NCI-H69 (cell line): ENCODE measurements at places on chromosomes 1 and 21.
A peak's percentile ranks its signal among the peaks of the same experiment; 100 is the strongest.

GRCh38 chr1:55288245-55288644 lies 73.1 kb upstream of the USP24 start:
- DNase-seq, result no peak

- DNase-seq, result no peak
These were observed 18.9 kb downstream of the PGLYRP3 start for GRCh38 chr1:153293851-153294250.

DNA sequence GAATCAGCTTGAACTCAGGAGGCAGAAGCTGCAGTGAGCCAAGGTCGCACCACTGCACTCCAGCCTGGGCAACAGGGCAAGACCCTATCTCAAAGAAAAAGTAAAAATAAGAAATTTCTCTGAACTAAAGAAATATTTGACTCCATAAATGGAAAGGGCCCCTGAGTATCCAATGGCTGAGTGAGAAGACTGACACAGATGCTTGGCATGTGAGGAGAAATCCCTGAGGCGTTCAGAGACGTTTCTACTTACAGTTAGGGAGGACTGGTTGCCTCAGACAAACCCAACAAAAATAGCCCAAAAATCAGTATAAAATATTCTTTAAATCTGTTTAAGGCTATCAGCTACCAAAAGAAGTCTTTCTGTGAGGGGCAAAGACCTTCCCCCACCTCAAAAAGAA lies 3.0 kb upstream of the SUMO3 start:
- no peak for DNase-seq

- no peak for DNase-seq
These were observed 301.2 kb upstream of the ADGRL2 start for GRCh38 chr1:81499487-81499886.

DNA sequence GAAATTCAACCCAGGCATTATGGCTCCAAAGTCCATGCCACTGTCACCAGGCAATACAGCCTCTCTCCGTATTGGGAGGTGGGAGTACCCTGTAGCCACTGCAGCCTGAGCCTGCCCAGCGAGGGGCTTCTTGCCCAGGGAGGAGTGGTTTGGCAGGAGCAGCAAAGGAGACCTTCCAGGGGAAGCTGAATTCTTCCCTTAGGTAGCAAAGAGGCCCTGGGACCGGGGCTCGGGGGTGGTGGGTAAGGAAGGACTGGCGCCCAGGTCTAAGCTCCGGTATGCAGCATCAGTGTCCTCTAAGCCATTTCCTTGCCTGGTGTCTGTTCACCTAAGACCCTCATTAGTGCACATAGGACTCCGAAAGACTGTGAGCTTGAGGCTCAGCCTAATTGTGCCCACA lies 17.0 kb downstream of the TNNT2 start:
- DNase-seq, result no peak

GRCh38 chr1:86703696-86704457 lies 499 bp upstream of the SH3GLB1 start:
- DNase-seq, result peak; percentile 85

- DNase-seq, result no peak
These were observed 407.0 kb downstream of the NPHP4 start for GRCh38 chr1:5585256-5585655.

DNA sequence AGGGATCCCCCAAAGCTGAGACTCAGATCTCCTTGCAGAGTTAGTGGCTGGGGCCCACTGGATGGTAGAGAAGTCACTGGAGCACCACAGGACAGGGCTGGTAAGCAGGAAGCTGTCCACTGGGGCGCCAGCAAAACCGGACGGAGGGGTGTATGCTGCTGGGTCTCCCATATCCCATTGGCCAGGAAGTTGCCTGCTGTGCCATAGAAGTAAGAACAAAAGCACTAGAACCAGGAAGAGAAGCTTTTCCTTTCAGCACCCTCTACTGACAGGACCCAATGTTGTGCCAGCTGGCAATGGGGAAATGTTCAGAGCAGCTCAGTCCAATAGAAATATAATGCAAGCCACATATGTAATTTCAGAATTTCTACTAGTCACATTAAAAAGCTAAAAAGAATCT lies 146.6 kb downstream of the SPATA46 start:
- DNase-seq, result peak; percentile 96

DNA sequence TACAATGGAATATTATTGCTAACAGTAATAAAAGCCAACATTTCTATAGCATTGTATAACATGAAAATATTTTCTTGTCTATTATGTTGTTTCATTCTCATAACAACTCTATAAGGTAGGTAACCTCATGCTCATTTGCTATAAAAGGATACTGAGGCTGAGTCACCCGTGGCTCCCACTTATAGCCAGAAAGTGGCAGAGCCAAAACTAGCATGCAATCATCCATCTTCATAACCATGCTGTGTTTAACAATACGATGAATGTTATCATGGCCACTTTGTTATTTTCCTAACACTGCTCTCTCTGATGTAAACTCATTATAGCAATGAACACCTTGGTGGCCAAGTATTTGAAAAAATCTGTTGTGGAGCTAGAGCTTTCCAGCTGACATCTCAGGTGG lies 80.8 kb upstream of the JUN start:
- DNase-seq, result no peak

DNA sequence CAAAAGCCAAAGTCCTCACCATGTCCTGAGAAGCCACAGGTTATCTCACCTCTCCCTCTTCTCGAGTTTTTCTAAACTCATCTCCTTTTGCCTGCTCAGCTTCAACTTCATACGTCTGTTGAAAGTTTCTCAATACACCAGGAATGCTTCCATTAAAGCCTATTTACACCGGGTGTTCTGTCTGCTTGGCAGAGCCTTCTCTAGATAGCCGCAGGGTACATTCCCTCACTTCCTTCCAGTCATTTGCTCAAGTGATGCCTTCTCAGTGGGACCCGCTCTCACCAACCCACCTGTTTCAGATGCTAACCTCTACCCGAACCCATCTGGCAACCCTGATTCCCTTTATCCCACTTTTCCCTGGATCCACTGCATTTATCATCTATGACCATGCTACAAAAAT lies 257.0 kb upstream of the ADGRL2 start:
- DNase-seq, result no peak

DNA sequence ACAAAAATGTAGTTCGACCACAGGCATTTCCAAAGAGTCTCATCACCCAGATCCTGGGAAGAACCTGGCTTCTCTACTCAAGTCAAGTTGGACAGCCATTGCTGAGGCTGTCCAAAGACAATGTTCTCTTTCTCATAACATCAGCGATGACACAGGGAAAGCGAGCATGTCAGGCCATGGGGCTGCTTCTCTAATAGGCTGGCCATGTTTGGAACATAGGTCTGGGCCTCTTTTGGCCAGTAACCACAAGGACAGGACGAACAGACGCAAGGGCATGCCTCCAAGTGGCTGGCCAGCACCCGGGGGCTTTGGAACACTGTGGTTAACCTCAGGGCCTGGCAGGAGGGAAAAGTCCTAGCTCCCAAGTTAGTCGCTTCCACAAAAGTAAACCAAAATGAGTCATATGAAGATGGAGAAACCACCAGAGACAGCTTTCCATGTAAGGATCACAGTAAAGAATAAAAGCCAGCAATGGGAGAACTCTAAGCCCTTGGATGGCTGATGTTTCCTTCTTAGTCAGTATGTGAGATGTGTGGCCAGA lies 80.6 kb upstream of the SLC44A3 start:
- DNase-seq, result no peak

DNA sequence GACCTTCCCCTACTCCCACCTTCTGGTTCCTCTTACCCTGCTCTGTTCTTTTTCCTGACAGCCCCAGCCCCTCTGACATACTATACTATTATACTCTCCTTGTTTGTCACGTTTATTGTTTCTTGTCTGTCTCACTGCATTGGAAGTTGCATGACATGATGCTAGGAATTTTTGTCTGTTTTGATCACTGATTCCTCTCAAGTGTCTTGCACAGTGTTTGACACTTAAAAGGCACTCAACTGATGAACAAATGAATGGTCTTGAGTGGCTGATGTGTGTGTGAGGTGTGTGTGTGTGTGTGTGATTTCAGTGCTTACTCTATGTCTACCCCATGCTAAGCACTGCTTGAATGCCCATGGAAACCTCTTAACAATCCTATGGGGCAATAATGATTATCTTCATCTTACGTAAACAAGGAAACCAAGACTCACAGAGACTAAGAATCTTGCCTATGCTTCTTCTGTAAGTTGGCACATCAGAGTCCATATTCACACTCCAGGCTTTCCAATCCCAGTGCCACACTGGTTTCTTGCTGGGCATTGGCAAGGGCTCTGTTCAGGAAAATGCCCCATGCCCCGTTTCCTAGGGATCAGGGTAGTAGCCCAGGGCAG lies 59.7 kb downstream of the ATP1A1 start:
- DNase-seq, result no peak
